ENCODE measurements at places on chromosomes 2 and 18.

GRCh38 chr18:50341443-50341842 is 33.4 kb upstream of the SKA1 start:
- no peak for DNase-seq

DNA sequence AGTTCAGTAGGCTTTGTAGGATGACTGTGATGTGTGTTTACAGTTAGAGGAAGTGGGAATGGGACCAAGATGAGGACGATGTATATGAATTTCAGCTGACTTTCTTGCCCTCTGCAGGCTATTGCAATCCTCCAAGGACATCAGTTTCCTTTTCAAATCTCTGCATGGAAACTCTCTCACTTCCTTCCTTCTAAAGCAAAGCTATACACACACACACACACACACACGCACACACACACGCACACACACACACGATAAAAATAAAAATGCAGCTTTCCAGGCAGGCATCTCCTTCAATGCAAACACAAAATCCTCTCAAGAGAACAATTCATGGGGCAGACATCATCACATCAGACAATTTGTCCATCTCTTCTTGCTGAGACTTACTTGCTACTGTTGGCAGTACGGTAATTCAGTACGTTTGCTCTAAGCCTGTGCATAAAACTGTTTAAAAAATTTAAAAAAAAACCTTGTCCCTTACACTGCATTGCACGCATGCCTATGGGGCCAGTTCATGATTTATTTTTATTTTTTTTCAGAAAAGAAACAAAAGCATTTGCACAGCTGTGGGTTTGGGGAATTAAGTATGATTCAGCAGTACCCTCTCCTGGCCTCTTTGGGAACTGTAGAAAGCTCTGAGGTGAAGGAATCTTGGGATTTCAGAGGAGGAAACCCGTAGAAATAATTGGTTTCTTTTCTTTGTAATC is 27.1 kb upstream of the ICOS start:
- DNase-seq: peak; percentile 13

DNA sequence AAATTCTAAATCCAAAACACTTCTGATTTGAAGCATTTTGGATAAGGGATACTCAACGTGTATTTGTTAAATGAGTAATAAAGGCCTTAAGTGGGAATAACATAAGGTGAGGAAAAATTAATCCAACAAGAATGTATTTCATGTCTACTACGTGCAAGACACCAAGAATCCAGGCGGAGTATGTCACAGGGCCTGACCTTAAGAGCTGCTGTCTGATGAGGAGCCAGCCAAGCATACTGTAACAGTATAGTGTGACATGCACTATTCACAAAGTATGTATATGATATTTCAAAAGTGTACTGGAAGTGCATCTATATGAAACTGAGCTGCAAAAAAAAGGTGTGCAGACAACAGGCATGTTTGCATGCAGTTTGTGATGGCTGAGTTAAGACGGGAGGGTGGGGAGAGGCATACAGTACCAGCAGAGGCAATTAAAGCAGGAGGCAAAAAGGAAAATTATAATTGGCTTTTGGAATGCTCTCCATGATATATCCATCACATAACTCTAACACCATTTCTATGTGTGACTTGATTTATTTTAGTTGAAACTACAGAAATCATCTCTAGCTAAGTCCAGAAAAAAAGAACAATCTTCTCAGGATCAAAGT is 18.2 kb downstream of the IWS1 start:
- DNase-seq: no peak

DNA sequence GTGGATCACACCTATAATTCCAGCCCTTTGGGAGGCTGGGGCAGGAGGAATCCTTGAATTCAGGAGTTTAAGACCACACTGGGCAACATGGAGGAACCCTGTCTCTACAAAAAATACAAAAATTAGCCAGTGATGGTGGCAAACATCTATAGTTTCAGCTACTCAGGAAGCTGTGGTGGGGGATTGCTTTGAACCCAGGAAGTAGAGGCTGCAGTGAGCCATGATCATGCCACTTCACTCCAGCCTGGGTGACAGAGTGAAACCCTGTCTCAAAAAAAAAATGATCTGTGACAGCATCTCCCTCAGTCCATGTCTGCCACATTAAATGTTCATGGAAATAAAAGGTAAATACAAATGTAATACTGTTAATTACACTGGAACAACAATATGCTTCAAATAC is 121.4 kb upstream of the COL5A2 start:
- DNase-seq: no peak

DNA sequence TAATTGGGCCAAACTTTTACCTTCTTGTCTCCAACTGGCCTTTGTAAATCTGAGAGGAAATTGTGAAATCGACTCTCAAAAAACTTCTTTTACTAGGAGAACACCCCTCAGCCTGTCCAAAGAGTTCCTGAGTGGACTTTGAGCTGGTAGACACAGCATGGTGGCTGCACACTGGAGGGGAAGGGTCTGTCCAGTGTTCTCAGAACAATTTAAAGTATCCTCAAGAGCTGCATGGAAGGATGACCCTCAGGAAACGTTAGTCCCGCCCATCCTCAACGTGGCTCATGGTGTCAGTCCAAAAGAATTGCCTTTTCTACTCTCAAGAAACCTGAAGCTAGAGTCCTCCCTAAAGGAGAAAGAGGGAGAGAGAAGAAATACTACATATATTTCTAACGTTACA is 182.7 kb downstream of the EPHA4 start:
- DNase-seq: no peak

DNA sequence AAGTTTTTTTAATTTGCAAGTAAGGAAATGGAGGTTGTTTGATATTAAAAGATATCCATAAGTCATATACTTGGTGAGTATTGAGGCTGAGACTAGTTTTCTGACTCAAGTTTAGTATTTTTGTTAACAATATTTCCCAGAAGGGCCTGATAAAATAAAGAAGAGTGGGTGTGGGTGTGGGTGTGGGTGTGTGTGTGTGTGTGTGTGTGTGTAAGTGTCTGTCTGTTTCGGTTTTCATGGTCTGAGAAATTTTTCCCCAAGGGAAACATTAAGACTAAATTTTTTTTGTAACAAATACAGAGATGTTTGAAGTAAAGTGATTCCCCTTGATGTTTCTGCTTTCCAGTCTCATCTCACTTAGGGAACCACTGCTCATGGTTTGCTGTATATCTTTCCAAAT is 36.5 kb downstream of the PPM1B start:
- no peak for DNase-seq

GRCh38 chr2:107475859-107476258 is 350.8 kb upstream of the RGPD4 start:
- no peak for DNase-seq

Measured in HCT116 (cell line).